Gastroesophageal sphincter (tissue), 4 donors: ENCODE measurements at places on chromosomes 1 and 21.

DNA sequence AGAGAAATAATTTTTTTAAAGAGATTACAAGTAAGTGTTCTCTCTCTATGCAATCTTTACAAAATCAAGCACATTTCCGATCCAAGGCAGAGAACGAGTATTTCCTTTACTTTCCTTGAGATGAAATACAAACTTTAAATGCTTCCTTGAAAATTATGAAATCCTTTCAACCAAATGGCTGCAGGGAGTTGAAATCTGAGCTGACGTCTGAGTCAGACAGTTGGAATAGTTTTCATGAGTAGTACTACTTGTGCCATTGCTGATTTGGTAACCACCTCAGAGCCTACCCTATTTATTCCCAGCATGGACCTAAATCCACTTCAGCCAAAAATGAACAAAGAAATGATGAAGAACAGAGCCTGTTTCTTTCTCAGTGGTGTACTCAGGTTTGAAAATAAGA lies 183.6 kb downstream of the GIPC2 start:
- ATAC-seq = peak; percentile 91

DNA sequence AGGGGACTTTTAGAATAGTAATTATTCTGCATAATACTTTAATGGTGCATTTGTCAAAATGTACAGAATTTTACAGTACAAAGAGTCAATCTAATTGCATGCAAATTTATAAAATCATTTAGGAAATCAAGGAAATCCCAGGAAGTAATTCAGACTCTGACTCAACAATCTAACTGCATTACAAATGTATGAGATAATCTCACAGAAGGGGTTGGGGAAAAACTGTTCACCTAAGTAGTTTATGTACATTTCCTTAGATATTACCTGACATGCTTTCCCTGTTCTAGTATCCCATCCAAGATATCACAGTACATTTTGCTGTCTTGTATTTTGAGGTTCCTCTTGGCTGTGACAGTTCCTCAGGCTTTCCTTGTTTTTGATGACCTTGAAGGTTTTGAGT lies 4.7 kb downstream of the CRB1 start:
- no peak for ATAC-seq

DNA sequence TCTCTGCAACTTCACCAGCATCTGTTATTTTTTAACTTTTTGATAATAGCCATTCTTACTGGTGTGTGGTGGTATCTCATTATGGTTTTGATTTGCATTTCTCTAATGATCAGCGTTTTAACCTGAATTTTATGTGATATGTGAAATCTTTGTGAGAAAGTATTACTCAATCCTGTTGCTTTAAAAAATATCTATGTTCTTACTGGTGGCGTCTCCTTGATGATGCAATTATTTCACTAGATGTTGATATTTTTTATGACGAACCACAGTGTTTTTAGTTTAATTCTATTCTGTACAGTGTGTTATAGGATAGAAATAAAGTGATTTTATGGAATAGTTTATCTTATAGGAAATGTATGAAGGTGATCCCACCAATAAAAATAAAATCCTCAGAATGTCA lies 54.7 kb upstream of the GPR88 start:
- no peak for ATAC-seq

GRCh38 chr1:196400478-196401451 lies 207.5 kb downstream of the KCNT2 start:
- peak; percentile 74 for ATAC-seq

DNA sequence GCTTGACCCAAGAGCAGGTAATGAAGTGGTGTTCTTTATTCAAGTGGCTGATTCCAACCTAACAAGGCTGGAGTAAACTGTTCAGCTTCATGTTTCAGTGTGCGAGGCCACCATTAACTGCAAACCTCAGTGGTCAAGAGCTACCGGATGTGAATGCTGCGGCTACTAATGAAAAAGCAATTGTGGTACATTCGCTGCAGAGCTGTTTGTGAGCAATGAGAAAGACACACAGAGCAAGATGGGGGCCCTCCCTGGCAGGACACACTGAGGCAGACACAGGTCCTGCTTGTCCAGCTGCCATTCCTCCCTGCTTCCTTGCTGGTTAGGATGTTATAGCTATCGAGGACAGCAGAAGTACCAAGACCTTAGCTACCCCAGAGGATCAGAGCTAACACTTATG lies 26.1 kb downstream of the SYF2 start:
- ATAC-seq = no peak
